Panc1 (cell line): ENCODE measurements at places on chromosomes 1 and 21.

- no peak for DNase-seq
These were observed 23.9 kb downstream of the PKP1 start for GRCh38 chr1:201307231-201307630.

GRCh38 chr1:171868217-171868803 lies 27.0 kb downstream of the DNM3 start:
- DNase-seq, result no peak

- DNase-seq, result no peak
These were observed 8.4 kb downstream of the MYBPH start for GRCh38 chr1:203167026-203167912.

DNA sequence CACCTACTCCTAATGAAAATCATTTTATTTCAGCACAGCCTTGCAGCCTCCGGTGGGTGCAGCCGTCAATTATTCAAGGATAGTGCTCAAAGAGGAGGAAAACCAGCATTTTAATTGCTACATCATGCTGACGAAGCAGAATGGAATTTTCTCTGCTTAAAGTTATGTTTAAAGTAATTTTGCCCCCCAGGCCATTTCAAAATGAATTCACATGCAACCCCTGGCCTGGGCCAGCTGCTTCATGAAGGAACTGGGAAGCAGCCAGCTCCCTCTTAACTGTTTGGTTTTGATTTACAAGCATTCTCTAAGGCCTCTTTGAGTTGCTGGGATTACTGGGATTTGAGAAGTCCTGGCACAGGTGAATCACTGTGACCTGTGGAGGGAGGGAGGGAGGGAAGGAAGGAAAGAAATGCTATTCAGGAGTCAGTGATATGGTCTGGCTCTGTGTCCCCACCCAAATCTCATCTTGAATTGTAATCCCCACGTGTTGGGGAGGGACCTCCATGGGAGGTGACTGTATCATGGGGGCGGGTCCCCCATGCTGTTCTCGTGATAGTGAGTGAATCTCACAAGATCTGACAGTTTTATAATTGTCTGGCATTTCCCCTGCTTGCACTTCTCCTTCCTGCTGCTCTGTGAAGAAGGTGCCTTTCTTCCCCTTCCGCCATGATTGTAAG lies 66.0 kb downstream of the PGBD5 start:
- no peak for DNase-seq
